LHCN-M2 (cell line): ENCODE measurements at places on chromosomes 4 and X.

DNA sequence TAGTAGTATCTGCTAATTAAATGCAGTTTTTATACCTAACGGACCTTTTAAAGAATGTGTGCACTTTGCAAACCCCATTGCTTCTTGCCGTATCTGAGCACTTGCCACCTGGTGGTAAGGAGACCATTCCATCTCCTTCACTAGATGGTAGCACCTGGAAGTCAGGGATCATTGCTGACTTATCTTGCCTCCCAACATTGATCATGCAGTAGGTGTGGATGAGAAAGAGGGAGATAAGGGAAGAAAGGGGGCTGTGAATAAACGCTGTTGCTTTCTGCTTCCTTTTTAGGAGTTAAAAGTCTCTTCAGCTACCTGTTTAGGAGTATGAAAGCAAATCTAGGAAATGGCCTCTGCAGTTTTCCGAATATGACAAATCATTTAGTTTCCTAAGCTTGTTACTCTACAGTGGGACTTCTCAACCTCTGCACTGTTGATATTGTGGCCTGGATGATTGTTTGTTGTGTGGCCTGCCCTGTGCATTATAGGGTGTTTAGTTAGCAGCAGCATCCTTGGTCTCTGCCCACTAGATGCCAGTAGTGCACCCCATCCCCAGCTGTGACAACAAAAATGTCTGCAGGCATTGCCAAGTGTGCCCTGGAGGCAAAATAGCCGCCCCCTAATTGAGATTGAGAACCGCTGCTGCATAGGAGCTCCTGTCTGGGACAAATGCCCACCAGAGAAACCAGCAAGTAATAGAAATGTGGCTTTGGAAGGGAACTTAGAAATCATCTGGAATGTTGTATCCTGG lies 38.8 kb downstream of the GAB1 start:
- peak; percentile 53 for DNase-seq

GRCh38 chrX:23228950-23229448 lies 105.7 kb upstream of the PTCHD1 start:
- no peak for DNase-seq

GRCh38 chr4:117770269-117771102 lies 263.8 kb upstream of the NDST3 start:
- DNase-seq = no peak

DNA sequence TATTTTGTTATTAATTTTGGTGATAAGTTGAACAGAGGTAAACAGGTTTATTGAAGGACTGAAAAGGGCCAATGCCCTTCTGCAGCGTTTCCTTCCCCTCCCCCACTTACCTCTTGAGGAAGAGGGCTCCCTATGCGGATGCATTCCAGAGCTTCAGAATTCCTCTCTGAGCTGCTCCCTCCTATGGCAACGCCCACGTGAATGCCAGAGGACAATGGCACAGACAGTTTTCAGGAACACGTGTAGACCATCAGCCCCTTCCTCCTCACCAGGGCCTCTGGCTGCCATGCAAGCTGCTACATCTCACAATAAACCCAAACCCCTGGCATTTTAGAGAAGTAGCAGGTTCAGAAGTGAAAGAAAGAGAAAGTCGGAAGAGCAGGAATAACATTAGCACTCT lies 127.9 kb downstream of the CHRDL1 start:
- DNase-seq = no peak

- no peak for DNase-seq
Measured at GRCh38 chrX:144840616-144841015, 406.7 kb upstream of the SPANXN1 start.

DNA sequence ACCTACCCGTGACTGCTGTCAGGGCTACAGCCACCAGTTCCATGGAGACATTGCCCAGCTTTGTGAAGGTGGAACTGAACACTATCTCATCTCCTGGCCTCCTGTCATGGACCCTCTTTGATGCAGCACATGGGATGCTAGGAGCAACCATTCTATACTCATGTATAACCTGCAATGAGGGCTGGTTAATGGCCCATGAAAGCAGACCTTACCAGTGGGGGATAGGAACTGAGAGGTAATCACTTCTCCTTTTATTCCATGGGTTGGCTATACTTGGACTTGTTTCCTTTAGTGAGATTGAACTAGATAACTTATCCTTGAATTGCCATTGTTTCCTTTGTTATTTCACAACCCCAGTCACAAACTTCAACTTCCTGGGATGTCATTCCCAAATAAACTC lies 310.6 kb downstream of the BMPR1B start:
- DNase-seq = no peak
